ENCODE measurements at places on chromosomes 2 and 18.

DNA sequence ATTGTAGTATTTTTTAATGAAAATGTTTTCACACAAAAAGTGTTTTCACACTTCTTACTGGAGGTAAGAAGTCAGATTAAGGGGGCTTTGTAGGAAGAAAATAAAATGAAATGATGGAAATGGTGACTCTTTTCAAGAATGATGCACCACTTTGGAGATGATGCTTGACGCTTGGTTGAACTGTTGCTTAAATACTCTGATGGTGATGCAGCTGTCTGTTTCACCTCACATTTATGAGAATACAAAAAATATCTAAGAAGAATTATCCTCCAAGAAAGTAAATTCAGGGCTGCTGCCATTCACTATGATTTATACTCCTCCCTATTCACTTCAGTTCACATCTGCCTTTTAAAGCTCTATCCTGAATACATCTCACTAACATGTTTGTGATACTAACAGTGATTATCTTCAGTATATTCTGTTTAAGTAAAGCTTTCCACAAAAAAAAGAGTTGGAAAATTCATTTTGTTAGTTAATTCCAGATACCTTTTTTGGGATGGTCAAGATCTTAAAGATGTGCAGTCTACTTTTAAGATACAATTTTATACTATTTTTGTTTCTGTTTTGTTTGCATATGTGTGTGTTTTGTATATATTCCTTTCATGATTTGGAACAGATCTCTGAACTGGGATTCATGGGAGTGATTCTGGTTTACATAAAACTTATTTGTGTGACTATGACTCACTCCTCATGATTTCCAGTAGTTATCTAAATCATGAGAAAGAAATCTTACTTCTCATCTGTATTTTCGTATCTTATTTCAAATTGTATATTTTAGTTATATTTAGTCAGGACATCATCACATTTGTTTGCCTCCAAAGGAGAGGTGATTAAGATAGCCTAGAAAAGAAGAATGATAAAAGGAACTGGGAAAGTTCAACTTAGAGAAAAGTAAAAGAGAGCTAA lies 53.1 kb downstream of the SLC39A10 start:
- DNase-seq, result no peak

DNA sequence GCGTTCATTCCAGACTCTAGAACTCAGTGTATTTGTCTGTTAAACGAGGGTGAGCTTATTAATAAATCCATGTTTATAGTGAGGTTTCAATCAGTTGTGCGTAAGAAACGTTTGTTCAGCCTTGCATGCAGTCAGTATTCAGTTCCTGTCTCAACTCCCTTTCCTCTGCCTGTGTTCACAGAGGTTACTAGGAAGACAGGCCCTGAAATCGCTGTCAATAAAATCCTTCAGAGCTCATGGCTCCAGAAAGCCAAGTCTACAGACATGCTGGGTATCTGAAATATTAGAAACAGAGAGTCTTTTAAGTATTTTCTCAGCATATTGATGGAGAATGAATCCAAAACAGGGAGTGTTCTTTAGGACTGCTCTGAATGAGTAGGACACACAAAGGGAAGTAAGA lies 75.4 kb downstream of the KLF7 start:
- DNase-seq, result no peak

- DNase-seq, result no peak
These were observed 43.2 kb downstream of the SP100 start for GRCh38 chr2:230459216-230459615.

DNA sequence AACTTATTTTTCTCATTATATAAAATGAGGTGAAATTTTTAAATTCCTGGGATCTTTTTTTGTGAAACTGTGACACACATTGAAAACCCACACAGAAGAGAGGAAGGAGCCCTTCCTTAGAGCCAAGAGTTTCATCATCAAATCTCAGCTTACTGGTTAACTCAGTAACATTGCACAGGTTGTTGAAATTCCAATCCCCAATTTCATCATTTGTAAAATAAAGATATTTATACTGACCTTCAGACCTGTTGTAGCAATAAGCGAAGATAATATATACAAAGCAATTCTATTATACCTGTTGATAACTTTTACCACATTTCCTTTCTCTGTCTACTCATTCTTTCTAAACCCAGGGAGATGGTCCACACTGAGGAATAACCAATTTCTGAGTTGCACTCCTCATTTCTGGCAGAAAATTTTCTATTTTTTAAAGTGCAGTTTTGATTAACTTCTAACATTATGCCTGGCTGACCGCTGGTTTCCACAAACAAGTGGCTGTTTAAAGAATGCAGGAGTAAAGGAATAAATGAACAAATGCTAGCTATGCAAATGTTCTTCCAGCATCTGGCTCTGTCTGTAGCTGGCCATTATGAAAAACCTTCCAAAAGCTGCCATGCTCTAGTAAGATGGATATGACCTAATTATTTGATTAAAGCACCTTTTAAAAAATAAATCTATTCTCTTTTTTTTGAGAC lies 105.7 kb upstream of the LINC00305 start:
- no peak for DNase-seq

DNA sequence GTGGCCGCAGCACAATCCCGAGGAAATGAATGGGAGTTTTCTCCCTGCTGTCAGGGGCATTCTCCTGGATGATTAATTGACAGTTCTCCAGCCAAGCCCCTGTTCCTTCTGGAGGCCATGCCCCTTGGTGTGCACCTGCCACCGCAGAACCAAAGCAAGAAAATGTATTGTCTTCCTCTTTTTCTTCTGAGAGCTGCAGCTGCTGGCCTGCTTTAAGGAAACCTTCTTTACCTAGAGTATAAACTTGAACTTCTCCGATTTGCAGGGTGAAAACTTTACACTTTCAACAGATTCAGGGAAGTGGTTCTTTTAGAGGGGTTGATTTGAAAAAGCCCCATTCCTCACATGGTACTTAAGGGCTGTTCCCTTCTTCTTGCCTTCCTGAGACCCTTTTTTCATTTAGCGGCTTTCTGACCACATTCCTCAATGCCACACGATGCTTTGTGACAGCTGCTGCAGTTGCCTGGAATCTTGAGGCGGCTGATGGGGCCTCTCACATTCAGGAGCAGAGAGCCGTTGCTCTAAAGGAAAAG lies 402.8 kb downstream of the TXNL1 start:
- DNase-seq, result no peak

DNA sequence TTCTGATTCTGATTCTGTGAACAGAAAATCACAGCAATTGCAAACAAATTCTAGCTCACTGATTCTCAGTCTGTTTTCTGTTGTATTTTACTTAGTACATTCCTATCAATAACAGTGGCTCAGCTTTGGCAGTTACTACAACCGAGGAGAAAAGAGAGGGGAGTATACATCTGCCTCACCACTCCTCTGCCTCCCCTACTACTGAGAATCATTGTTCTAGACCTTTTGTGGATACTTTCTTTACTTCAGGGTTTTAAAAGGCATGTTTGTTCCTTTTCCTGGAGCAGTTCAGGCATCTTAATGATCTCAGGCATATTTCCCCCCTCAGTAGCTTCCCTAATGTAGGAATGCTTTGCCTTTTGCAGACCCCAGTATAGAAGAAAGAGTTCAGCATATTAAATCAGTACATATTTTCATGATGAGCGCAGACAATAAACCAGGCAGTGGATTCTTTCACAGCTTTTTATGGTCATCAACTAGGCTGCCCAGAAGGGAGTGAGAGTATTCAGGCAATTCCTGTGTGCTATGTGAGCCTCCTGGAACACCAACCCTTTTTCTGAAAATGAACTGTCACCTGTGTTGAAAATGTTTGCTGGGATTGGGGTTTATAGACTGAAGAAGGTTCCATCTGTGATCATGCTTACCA lies 10.3 kb downstream of the STAMBP start:
- no peak for DNase-seq

DNA sequence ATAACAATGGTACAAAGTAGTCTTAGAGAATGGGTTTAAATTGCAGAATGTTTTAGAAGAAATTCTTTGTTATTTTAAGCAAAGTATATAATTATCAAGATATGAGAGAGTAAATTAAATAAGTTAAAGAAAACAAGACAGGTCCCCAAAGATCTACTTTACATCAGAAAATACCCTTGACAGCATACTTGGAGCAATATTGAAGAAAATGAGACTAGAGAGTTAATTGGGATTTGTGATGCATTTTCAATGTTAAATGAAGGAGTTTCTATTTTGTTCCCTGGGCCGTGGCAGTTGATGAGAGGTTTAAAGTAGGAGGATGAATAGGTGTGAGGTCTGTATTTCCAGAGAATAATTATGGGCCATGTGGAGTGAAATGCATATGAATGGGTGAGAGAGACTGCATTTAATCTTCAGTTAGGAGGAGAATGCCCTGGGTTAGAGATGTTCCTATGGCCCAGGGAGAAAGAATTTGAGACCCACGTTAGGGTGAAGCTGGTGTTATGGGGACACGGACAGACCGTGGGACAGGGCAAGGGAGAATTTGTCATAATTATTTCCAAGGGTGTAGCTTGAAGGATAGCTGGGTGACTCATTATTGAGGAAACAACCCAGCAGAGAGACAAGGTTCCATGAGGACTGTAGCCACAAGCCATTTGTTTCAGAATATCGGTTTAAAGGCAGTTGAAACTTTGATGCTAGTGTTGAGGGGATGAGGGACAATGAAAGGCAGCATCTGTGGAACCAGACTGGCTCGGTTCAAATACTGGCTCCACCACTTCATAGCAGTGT lies 22.7 kb downstream of the MGAT5 start:
- DNase-seq, result no peak

GRCh38 chr2:104473546-104473945 lies 380.4 kb upstream of the POU3F3 start:
- no peak for DNase-seq

GRCh38 chr2:133411101-133411500 lies 157.2 kb downstream of the NCKAP5 start:
- no peak for DNase-seq

DNA sequence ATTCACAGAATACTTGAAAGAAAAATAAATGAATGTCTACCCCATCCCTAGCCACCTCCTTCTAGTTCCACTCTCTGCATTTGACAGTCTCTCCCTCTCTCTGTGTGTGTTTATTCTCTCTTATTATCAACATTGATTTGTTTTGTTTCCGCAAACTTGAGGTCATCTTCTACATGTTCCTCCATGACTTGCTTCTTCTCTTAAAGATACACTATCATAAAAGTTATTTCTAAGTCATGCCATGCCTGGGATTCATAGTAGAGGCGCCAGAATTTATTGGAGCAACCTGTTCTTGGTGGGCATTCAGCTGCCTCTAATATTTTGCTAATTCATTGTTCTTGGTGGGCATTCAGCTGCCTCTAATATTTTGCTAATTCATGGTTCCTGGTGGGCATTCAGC lies 58.9 kb upstream of the SMAD7 start:
- no peak for DNase-seq

All from stimulated activated CD4-positive, alpha-beta T cell treated with anti-CD3 and anti-CD28 coated beads, TNF-alpha, amount 100 ng/mL, for 24 hours (primary cell).